ENCODE measurements at places on chromosomes 13 and 19.

GRCh38 chr13:40206241-40207000 is 460.0 kb downstream of the FOXO1 start:
- DNase-seq = peak; percentile 64

- DNase-seq = no peak
These were observed 282.9 kb downstream of the OLFM4 start for GRCh38 chr13:53311561-53311960.

DNA sequence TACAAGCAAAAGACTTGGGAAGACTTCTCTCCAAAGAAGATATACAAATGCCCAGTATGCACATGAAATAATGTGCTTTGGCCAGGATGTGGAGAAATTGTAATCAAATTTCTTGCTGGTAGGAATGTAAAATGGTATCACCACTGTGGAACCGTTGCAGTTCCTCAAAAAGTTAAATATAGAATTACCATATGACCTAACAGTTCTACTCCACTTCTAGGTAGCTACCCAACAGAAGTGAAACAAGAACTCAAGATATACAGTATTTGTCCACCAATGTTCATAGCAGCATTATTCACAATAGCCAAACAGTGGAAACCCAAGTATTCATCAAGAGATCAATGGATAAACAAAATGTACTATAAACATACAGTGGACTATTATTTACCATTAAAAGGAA is 95.0 kb upstream of the KLF5 start:
- DNase-seq = no peak

DNA sequence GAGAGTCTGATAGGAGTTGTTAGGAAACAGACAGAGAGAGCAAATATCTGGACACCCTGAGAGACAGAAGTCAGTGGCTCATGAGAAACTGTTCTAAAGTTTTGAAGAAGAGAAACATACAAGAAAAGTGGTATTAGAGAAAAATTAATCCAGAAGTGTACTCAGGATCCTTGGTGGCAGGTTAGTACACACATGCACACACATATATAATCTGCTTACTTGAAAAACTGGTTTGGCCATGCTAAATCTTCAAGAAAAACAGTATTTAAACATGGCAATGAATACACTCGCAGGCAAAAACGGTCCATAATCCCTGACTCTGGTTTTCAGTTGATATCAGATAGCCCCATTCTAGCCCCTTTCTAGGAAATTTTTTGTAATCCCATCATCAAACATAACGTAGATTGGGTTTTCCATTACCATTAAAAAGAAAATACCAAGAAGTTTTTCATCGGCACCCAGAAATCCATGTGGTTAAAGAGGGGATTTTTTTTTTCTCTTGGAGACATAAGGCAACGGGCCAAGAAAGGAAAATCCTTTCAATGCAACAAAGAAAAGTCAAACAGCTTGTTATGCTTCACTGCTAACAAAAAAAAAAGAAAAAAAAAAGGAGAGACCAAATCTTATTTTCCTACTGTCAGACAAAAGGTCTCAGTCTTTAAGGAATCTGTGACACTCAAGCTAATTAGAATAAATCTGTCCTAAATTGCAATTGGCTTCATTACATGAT is 178.0 kb upstream of the MIR17HG start:
- DNase-seq = no peak

DNA sequence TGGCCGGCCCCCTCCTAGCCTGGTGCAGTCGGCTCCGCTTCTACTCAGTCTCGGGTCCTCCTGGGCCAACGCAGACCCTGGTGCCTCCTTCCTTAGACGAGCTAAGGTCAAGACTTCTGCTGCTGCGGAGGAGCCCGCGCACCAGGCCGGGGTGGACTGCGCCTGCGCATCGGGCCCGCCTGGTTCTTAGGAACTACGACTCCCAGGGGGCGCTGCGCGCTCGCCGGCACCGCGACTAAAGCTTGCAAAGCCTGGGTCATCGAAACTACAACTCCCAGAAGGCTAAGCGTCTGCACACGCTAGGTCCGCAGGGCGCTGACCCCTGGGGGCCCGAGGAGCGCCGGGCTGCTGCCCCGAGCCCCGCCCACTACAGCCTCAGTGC is at the start of gene ZNF835:
Gene ZNF835, minus strand, starts transcription at position 145 of the 382 bp plus-strand sequence. CDS start 6,559 bp downstream, outside the sequence.
- peak; percentile 85 for DNase-seq

- no peak for DNase-seq
These were observed 220.1 kb upstream of the SERP2 start for GRCh38 chr13:44153496-44153895.

DNA sequence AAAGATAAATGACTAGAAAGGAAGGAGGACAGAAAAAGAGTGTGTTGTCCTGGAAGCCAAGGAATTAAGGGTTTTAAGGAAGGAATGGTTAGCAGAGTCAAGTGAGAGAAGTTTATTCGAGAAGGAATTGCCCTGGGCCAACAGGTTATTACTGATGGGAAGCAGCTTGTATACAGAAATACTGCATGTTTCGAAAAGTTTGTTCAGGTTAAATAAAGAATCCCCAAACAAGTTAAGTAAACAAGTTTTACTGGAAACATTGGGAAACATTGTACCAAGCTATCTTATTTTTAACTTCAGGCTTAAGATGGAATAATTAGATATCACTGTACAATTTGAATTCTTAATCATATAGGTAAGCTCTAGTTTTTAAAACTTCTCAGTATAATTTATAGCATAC is 28.2 kb upstream of the FBXL3 start:
- DNase-seq = no peak

GRCh38 chr19:615619-616018 is 17.7 kb downstream of the POLRMT start:
- no peak for DNase-seq

DNA sequence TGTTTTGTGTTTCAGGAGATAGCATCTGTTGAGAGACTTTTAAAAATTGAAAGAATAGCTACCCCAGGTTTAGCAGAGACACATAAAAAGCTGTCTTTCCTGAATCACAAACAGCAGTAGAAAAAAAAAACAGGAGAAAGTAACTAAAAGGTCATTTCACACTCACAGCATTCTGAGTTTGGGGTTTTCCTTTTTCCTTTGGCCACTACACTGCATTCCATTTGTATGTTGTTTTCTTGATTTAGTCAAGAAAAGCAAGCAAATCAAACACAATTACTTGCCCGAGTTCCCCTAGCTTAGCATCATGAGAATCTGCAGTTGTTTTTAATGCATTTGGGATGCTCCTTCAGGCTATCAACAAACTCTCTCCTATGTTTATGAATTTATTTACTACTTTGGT is 161.0 kb downstream of the KCTD12 start:
- no peak for DNase-seq

- no peak for DNase-seq
These were observed 7.6 kb downstream of the SIRT2 start for GRCh38 chr19:38891771-38892170.

- peak; percentile 62 for DNase-seq
These were observed 9.1 kb downstream of the ZNF653 start for GRCh38 chr19:11496391-11497163.

DNA sequence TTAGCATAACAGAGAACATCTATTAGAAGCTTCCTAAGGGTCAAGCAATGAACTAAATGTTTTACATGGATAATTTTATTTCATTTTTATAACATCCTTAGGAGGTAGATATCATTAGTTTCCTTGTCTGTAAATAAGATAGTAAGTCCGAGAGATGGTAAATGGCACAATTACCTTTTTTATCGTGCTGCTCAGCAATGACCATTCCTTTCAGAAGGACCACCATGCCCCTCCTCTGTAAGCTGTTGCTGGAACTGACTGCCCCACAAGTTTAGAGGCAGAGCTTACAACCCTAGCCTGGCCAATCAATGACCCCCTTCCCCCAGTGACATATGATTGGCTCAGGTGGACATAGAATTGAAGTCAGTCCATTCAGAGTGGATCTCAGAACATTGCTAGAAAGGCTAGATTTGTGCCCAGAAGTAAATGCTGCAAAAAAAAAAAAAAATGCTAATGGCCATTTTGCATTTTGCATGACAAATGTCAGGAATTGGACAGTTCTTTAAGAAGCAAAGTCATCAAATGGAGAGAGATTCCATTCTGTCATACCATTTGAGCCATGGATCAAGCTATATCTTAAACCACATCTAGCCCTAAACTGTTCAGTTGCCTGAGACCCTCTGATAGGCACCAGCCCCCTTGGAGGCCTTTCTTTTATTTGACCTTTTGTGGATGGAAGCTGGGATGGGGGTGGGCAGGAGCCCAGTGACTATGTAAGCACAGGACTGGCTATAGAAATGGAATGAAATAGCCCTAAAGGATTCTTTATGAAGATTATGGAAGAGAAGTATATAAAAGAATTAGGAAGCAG is 668.3 kb downstream of the UQCRFS1 start:
- DNase-seq = no peak

DNA sequence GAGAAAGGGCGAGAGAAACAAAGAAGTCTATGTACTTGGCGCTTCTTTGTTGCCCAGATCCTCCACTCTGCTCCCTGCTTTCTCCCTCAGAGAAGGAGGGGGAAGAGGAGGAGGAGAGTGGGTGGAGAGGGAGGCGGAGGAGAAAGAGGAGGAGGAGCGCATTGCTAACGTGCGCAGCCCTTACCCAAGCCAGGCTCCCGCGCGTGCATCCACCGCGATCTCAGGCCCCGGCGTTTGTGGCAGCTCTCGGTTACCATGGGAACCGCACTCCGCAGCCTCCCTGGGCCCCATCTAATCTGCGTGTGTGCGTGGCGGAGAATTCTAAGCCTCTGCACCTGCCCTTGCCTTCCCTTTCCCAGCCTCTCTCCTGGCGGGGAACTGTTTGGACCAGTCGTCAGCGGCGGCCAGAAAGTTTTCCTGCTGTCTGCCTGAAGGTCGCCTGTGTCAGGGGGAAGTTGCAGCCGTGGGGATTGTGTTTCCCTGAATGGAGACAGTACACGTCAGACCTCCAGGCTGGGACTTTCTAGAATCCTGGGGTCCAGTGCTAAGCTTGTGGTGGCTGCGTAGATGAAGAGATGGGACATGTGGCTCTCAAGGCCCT is at the start of gene ERICH6B:
Gene ERICH6B, minus strand, starts transcription at position 239 of the 601 bp plus-strand sequence. CDS start 18,734 bp downstream, outside the sequence.
- no peak for DNase-seq

GRCh38 chr13:69199664-69200063 is 908.0 kb upstream of the ATXN8OS start:
- no peak for DNase-seq

DNA sequence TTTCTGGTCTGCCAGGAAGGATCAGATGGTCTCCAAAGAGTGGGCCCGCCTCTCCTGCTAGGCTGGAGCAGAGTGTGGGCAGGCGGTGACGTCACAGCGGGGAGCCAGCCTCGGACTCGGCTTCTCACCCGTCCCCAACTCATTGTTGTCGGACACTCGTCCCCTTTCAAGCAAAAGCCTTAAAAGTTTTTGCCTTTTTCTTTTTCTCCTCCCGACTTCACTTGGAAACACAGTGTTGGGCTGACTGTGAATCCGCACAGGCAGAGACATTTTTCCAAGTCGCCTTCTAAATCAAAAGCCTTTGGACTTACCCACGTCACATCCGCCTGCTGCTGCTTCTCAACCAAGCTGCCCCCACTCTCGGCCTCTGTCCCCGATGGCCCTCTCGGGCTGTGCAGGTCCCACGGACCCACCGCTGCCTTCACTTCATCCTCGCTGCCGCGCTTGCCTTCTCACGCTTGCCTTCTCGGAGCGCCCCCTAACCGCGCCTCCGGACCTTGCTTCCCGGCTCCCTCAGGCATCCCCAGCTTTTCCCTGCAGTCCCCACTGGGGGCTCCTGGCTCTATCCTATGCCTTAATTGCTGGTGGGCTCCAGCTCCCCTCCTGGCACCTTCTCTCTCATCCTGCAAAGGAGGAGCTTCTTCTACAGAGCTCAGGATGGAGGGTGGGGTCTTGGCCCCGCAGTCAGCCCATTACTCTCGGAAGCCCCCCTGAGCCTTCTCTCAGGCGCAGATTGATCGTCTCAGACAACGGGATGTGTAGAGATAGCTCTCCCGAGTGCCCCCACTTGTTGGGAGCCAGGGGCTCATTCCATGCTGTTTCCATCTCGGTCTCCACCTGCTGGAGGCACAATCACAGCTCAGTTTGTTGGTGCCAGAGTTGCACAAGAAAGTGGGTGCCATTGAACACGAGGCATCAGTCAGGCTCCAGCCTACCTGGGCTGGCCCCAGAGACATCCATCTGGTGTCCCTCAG is 3.9 kb upstream of the ZNF135 start:
- DNase-seq = no peak

All from CD4-positive, alpha-beta T cell treated with Interleukin-21 for 1 hour (primary cell).